Left ventricle myocardium inferior (tissue), 1 donor: ENCODE measurements at places on chromosomes 5 and 9.

- no peak for DNase-seq
Measured at GRCh38 chr9:134522502-134522848, 119.1 kb upstream of the COL5A1 start.

- DNase-seq, result no peak
Measured at GRCh38 chr9:84699984-84700383, 30.5 kb downstream of the NTRK2 start.

- DNase-seq, result no peak
Measured at GRCh38 chr9:114039484-114039883, 38.6 kb downstream of the AMBP start.

DNA sequence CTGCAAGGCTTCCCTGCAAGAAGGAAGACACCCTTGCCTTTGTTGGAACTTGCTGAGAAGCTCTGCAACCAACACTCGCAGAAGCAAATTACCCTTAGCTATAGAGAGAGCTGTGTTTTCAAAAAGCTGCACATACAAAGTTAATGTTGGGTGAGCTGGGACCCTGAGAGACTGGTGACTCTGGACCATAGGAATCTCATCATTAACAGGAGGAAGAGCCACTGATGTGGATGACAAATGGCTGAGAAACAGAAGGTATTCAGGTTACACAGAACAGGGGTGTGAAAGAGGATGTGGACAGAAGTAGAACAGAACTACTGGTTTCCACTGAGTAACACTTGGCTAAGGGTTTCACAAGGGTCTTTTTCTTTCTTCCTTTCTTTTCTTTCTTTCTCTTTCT lies 493.5 kb downstream of the IRX1 start:
- no peak for DNase-seq

GRCh38 chr9:9625248-9625647 lies 987.6 kb downstream of the PTPRD start:
- DNase-seq, result no peak

GRCh38 chr5:119613937-119614336 lies 15.4 kb upstream of the FAM170A start:
- DNase-seq, result no peak

DNA sequence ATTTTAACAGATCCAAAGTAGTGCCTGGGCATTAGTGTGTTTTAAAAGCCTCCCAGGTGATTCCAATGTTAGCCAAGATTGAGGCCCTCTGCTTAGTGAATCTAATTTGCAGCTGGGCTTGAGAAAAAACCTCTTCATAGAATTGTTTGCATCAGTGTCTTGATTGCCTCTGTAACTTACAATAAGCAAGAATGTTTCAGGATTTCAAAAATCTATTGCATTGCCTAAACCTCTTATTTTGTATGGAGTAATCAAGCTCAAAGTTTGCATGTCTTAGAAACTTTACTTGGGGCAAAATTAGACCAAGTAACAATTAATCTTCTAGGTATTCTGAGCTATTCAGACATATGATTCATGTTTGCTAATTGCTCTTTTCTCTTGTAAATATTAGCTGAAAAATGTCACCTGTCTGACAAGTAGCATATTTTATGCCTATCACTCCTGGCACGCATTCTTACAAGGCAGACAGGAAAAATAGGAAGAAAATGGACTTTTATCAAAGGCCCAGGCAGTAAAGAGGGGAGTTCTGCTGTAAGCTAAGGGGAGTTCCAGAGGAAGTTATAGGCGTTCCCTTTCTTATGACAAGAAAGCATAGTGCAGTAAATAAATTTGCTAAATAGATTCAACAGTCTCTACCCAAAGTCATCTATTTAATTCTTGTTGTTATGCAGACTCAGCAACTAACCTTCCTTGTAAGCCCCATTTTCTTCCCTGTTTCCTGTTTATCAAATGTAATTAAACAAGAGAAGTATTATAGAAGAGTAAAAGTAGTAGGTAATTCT lies 21.0 kb downstream of the PDCD1LG2 start:
- DNase-seq, result no peak

GRCh38 chr5:134455466-134455865 lies 43.8 kb upstream of the CDKN2AIPNL start:
- DNase-seq, result no peak

GRCh38 chr9:125509476-125509875 lies 197.5 kb downstream of the MAPKAP1 start:
- no peak for DNase-seq

- DNase-seq, result no peak
Measured at GRCh38 chr5:43523662-43524072, 8.7 kb upstream of the C5orf34 start.

GRCh38 chr9:111429175-111429574 lies 55.0 kb downstream of the ECPAS start:
- DNase-seq, result no peak

- DNase-seq, result no peak
Measured at GRCh38 chr5:60505373-60506171, 194.4 kb downstream of the DEPDC1B start.

DNA sequence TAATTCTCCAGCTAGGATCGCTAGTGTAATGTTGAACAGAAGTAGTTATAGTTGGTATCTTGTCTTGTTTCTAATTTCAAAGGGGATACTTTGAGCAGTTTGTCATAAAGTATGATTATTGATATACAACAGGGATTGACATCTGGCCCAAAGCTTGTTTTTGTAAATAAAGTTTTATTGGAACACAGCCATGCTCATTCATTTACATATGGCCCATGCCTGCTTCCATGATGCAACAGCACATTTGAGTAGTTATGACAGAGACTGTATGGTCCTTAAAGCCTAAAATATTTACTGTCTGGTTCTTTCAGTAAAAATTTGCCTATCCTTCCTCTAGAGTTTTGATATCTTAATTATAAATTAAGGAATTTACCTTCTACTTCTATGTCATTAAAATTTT lies 69.8 kb downstream of the RPS6 start:
- DNase-seq, result no peak

- DNase-seq, result peak; percentile 63
Measured at GRCh38 chr5:139126711-139127111, 71.5 kb downstream of the SIL1 start.

- DNase-seq, result no peak
Measured at GRCh38 chr9:118446943-118447639, 742.9 kb downstream of the TLR4 start.

DNA sequence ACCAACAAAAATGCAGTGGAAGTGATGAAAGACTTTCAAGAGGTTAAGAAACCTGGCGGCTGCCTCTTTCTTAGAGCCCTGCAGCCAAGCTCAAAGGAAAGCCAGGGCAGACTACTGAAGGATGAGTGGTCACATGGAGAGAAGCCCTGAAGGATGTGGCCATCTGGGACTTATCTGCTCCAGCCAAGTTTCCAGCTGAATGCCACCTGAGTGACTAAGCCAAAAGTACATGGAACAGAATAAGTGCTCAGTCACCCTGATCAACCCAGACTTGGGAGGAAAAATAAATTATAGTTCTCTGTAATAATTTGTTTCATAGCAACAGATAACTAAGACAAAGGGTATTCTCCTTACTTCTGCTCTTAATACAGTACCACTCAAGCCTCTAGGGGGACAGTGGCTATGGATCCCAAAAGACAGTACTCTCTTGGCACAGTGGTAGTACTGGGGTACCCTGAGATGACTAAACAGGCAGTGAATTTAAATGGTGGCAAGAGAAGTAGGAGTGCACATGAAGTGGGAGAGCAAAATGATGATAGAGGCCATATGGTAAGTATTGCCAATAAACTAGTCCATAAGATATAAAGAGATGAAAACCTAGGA lies 182.3 kb downstream of the ELAVL2 start:
- DNase-seq, result no peak

- DNase-seq, result no peak
Measured at GRCh38 chr5:154342211-154342610, 103.6 kb upstream of the SAP30L start.

- no peak for DNase-seq
Measured at GRCh38 chr9:27614551-27614950, 41.3 kb upstream of the C9orf72 start.

DNA sequence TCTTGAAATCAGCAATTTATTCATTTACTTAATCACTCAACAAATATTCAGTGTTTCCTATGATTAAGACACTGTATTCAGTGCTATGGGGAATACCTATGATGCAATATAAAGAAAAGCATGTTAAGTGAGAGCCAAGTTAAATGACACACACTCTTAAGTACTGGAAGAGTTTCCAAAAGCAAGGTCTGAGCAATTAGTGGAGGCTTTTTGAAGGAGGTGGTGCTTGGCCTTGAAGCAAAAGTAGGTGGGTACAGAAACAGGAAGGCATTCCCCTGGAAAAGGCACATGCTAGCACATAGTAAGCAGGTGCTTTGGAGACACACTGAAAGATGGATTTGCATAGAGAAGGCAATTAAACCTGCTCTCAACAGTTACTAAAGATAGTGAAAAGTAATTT lies 4.0 kb downstream of the TSLP start:
- DNase-seq, result no peak

GRCh38 chr5:149333711-149334443 lies 11.4 kb upstream of the GRPEL2 start:
- DNase-seq, result no peak

- DNase-seq, result no peak
Measured at GRCh38 chr5:78486218-78486617, 125.8 kb downstream of the SCAMP1 start.

GRCh38 chr9:72278959-72279358 lies 86.0 kb downstream of the ZFAND5 start:
- no peak for DNase-seq

DNA sequence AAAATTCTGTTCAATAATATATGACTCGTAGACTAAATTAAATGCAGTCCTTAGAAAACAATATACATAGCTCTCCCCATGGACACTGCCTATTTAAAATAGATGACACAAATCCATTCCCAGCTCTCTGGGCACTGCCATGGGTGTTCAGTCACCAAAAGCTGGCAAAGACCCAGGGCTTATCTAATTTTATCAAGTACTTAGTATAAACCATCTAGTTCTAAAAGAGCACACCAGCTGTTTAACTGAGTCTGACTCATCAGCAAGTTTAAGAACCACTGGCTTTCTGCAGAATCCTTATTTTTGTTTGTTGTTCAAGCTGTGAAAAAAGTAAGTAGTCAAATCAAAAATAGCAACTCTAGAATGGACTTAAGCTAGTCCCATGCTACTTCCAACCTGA lies 107.6 kb downstream of the PLPP1 start:
- DNase-seq, result no peak

DNA sequence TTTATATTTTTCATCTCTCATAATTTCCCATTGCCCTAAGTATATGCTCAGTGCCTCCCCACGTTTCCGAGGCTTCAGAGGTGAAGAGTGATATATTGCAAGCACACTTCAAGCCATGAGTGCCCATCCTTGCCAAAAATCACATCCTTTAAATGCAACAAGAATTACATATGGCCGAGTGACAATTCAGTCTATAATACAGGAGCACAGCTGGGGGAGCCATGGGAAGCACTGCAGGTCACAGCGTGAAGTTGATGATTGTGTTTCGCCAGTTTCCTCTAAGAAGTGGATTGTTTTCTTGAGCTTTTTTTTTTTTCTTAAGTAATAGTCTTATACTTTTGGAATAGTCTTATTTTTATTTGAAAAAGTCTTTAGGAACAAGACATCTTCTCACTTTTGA lies 61.1 kb downstream of the MTRR start:
- DNase-seq, result no peak

GRCh38 chr5:117454716-117455212 lies 880.1 kb upstream of the SEMA6A start:
- peak; percentile 18 for DNase-seq

DNA sequence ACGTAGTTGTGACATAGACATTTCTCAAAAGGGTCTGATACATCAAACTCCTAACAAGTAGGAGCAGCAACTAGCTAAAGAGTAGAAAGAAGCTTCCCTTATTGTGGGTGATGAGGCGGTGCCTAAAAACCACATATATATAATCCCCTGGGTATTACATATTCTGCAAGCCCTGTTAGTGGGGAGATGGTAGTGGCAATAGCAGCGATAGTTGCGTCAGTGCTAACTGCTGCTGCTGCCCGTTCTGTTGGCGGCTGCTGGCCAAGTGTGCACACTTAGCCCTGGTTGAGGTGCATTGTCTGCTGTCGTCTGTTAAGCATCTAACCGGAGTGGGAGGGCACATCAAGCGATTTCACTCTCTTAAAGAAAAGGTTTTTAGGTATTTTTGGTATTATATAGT lies 35.8 kb downstream of the VLDLR start:
- DNase-seq, result no peak

DNA sequence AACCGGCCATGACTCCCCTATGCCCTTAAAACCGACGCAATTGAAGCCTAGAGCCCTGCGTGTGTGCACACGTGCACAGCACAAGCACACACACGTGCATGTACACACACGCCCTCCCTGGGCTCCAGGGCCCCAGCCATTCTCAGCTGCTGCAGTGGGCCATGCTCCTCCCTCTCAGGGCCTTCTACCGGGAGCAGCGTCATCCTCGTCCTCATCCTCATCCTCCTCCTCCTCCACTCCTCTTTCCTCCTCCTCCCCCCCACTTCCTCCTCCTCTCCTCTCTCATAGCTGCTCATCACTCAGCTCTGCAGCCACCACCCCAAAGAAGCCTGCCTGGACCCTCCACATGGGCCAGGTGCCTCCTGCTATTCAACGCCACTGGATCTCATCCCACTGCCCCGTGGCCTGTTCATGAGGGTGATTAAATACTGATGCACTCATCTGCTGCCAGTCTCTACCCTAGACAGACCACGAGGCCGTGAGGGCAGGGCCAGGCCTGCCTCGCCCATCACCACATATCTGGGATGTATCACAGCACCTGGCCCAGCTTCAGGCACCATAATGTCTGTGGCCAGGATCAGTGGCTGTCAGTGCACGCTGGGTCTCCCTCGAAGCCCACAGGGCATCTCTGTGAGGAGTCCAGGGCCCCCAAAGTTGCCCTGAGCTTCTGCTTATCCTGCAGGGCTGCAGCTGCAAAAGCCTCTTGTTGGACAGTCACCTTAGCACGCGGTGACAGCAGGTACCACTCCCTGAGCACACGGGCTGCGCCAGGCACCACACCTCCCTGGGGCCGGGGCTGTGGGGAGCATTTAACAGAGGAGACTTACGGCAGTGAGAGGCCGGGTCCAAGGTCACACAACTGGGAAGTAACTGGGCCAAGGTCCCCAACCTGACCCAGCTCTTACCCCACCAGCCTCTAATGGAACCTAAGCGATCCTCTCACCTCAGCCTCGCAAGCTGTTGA lies 9.8 kb downstream of the FAM78A start:
- peak; percentile 53 for DNase-seq

GRCh38 chr9:129608561-129609481 lies 12.1 kb downstream of the C9orf50 start:
- no peak for DNase-seq

GRCh38 chr5:17118631-17119030 lies 98.8 kb upstream of the BASP1 start:
- DNase-seq, result no peak

DNA sequence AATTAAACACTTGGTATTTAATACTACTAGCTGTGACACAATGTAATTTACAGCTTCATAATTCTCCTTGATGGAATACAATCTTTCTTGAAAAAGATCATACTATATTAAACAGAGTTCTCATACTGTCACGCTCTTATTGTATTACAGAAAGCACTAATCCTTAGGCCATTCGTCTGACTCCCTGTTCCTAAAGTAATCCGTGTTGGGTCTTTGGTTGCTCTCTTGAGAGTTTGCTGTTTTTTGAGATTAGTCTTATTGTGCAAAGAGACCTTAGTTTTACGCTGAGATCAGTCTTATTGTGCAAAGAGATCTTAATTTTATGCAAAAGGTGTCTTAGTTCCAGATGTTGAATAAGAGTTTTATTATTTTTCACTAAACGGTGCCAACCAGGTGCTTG lies 190.6 kb downstream of the ISL1 start:
- DNase-seq, result no peak

- no peak for DNase-seq
Measured at GRCh38 chr5:17315710-17316221, 98.3 kb downstream of the BASP1 start.
